ENCODE measurements at places on chromosomes 5 and 9.

- no peak for DNase-seq
Observed at GRCh38 chr9:136296434-136297015, 7.4 kb downstream of the CCDC187 start.

GRCh38 chr9:15873573-15874177 lies 320.8 kb downstream of the CCDC171 start:
- DNase-seq: no peak

- DNase-seq: no peak
Observed at GRCh38 chr5:151382576-151382975, 35.2 kb upstream of the SLC36A2 start.

DNA sequence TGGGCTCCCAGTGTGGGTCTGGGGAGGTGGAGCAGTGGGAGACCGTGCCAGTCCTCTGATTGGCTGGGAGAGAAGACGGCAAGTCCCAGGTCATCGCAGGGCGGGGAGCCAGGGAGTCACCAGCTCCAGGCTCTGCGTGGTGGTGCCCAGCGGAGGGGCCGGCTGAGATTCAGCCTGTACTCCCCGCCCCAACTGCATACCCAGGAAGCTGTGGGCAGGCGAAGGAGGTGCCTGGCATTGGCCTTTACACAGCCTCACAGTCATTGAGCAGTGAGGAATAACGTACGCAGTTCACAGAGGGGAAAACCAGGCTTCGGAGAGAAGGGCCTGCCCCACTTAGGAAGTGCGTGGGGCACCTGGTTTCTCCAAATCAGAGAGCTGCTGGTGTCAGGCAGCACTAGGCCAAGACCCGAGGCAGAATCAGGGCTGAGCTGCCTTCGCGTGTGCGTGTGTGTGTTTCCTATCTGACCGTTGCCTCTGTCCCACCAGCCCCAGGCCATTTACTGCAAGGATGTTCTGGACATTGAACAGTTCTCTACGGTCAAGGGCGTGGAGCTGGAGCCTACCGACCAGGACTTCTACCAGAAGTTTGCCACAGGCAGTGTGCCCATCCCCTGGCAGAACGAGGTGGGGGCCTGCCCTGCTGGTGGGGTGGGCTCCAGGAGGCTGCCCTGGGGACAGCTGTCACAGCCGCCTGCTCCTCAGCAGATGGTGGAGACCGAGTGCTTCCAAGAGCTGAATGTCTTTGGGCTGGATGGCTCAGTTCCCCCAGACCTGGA lies 6.2 kb upstream of the PRR7 start:
- DNase-seq: peak; percentile 71

- DNase-seq: no peak
Observed at GRCh38 chr5:58885260-58885659, 302.4 kb downstream of the RAB3C start.

DNA sequence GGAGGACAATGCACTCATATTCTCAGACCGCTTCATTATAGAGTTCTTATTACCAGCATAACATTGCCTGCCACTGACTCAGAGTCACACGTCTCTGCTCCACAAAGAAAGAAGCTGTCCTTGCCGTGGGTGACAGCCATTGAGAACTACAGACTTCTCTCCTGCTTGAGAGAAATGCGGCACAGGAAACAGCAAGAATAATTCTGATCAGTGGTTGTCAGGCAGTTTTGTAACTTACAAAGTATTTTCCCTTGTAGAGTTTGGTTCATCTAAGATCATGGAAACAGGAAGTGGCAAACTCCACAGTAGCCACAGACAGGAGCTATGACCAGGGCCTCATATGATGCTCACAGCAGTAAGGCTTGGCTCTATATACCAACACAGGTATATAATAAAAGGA lies 47.0 kb downstream of the KCNV2 start:
- DNase-seq: no peak

GRCh38 chr5:176334031-176334770 lies 27.4 kb downstream of the KIAA1191 start:
- DNase-seq: no peak

DNA sequence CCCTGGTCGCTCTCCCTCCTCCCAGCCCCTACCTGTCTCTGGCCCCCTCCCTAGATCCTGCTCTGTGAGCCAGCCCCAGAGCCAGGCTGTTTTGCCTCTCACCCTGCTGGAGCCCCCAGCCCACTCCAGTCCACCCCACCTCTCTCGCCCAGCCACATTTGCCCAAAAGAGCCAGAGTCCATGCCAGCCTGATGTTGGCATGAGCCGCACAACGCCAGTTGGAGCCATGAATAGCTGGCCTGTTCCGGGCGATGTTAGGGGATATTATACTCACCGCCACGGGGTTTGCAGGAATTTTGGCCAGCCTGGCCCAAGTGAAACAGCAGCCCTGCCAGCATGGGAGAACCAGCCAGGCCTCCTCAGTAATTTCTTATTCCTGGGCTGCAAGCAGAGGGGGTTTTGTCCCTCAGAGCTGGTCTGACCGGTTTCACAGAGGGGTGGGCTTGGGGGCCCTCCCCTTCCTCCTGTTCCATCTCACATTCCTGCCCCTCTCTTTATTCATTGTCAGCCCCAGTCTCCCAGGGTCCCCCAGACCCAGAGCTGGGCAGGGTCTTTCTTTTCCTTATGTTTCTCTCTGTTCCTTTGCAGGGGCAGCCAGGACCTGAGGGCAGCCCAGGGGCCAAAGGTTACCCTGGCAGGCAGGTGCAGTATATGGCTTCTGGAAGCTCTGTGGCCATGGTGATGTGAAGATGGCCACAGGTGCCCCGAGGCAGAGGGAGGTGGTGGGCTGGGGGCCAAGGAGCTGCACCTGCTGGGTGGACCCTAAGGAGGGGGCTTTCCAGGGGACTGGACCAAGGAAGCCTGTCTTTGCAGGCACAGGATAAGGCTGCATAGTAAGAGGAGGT lies 50.1 kb downstream of the COL27A1 start:
- no peak for DNase-seq

- no peak for DNase-seq
Observed at GRCh38 chr5:73678322-73678740, 52.3 kb downstream of the ARHGEF28 start.

DNA sequence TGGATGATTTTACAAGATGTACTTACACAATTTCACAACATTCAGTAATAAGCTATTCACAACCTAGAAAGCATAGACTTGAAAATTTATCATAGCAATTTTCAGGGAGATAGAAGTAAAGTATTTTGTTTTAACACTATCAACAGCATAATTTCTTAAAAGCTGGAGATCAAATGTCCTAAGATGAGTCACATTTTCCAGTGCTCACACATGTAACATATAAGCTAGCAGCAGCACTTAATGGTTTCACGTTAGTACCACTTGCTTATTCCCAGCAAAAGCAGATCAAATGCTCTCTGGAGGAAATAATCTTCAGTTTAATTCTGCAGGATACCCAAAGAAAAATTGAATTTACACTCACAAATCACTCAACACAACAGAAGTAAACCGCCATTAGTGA lies 6.5 kb downstream of the OR13C8 start:
- DNase-seq: no peak

GRCh38 chr5:96316487-96316886 lies 116.6 kb downstream of the PCSK1 start:
- no peak for DNase-seq

DNA sequence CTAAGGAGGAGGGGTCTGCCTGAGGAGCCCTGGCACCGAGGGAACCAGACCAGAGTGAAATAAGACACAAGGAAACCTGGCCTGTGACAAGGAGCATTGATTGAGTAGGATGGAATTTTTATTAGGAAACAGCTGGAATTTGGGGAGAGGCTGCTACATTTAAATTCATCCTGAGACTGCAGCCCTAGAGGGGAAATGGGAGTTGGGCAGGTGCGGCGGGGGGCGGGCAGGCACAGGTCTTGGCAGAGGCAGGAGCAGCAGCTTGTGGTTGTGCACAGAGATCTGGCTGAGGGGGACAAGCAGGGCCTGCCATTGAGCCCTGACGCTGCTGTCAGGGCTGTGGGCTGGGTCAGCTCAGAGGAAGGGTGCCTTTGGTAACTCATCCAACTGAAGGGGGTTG lies 71.6 kb downstream of the PCDH1 start:
- no peak for DNase-seq

- peak; percentile 42 for DNase-seq
Observed at GRCh38 chr9:2859776-2860379, 16.0 kb upstream of the PUM3 start.

DNA sequence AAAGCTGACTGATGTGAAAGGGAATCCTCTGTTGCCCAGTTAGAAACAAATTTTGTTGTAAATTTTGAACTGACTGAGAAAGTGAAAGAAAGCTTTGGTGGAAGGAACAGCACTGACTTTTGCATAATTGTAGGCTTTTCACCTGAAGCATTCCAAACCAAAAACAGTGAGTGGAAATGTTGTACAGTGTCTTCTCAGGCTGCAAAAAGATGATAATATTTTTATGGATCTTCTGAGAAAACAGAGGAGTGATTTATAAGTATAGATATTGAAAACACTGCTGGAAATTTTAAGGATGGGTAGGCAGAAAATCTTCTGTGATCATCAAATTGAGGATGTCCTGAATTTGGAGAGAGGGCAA lies 40.0 kb downstream of the LURAP1L start:
- DNase-seq: no peak

DNA sequence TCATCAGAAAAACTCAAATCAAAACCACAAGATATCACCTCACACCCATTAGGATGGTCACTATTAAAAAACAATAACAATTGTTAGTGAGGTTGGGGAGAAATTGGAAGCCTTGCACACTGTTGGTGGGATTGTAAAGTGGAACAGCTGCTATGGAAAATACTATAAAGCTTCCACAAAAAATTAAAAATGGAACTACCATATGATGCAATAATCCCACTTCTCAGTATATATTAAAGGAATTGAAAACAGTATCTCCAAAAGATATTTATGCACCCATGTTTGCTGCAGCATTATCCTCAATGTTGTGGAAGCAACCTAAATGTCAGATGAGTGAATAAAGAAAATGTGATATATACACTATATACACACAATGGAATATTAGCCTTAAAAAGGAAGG lies 14.5 kb upstream of the ADRA1B start:
- no peak for DNase-seq

DNA sequence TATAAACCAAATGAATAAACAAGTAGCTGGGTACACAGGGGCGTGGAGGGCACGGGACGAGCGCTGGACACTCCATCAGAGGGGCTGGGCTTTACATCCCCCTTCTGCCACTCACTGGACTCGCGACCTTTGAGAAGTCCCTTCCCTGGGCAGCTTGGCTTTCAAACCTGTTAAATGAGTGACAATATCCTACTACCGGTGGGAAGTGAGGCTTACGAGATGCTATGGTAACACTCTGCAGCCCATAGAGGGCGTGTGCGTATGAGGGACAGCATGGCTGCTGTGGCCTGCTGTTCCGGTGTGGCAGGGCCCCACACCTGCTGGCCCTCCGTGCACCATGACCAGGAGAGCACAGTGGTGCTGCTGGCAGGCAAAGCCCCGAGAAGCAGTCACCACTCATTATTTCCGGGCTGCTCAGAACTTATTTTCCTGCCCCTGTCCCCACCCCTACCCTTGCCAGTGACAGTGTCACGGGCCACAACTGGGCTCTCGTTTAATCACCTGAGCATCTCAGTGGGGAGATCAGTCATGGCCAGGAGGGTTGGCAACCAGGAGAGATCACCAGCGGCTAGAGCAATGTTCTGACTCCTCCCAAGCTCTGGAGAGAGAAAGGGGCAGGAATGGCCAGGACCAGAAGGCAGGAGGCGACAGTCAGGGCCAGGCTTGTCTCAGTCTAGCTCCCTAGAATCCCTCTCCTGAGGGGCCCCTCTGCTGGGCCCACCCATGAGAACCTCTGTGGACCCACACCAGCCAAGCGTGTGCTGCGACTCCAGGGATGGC lies 10.5 kb downstream of the CLTB start:
- DNase-seq: no peak

DNA sequence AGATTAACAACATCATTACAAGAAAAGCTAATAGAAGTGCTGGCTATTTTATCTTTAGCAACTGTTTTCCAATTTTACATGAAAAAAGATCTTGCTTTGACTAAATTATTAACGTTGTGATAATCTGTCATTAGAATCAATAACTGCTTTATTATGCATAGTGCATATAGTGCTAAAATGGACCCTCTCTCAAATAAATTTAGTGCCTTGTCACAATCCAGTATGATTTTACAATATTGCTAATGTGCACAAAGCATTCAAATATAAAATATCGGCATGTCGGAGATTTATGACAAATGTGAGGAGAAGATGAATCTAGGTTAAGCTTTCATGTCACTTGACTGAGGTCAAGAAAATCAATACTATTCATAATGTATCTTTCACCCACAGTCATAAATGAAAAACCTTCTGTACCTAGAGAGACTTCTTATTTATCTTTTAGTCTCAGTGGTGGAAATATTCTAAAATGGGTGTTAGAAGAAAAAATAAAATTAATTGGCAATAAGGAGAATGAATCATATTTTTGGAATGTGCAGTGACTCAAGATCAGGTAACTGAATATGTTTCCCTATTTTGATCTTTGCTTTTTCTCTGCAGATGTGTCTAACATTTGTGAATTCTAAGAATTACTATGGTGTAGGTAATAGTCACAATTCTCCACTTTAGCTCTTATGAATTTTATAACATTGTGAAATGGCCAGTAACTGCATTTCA lies 672.9 kb upstream of the GRAMD2B start:
- DNase-seq: no peak

DNA sequence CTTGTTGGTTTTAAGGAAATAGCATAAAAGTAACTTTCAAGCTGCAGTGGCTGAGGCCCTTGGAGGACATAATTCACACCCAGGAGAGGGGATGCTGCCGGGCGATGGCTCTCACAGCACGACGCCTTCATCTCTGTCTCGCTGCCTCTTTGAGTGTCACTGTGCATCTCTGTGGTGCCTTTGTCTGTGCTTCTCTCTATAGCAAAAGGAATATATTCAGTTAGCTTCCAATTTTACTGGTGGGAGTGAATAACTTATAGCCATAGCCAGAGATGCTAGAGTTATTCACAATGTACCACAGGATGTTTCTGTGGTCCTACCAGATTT lies 276.7 kb downstream of the SYK start:
- no peak for DNase-seq

DNA sequence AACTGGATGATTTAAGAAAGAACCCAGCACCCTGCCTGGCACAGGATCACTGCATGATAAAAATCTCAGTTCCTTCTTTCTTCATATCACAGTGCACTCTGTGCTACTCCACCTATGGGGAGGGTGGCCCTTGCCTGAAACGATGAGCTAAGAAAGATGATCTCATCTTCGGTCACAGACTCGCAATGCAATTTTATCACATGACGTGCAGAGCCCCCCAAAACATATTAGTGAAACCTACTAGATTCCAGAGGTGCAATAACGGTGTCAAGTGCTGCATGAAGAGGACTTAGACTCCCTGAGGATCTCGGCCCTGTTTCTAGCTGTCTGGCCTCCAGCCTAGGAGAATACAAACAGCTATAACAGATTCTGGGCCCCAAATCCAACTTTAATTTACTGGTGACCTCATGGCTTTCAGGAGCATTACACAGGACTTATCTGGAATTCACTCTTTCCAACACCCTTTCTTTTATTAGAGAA lies 104.0 kb downstream of the EBF1 start:
- no peak for DNase-seq

- DNase-seq: no peak
Observed at GRCh38 chr5:145903113-145903512, 30.3 kb upstream of the GRXCR2 start.
